ENCODE measurements at places on chromosomes 2 and 18. TPM values are rescaled to one million over a fixed set of nuclear protein-coding genes. Genes with fewer than 3 reads are reported as not detected.

GRCh38 chr18:79818036-79818435 is 20.3 kb downstream of the KCNG2 start:
- no peak for DNase-seq

- DNase-seq: no peak
Observed at GRCh38 chr2:164084066-164084465, 348.3 kb upstream of the FIGN start.

DNA sequence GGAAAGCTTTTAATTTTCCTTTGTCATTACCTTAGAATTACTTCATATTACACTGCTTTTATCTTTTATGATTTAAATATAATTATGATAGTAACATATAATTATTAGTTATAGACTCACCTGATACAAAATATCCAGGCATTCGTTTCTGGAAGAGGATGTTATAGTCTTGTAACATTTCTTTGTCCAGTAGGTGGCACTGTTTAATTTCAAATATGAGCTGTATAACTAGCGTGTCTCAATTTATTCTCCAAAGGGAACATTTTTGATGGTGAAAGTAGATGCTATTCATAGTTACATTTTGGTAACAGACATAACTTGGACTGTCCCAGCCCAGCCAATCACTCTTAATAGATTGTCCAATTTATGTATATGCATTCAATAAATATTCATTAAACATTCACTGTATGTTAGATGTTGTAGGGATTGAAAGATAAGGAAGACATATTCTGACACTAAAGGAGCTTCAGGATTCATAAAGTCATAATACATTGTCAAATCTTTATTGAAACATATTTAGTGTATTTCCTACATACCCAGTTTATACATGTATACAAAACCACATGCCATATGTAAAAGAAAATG is 19.2 kb downstream of the DAW1 start:
- DNase-seq: no peak

DNA sequence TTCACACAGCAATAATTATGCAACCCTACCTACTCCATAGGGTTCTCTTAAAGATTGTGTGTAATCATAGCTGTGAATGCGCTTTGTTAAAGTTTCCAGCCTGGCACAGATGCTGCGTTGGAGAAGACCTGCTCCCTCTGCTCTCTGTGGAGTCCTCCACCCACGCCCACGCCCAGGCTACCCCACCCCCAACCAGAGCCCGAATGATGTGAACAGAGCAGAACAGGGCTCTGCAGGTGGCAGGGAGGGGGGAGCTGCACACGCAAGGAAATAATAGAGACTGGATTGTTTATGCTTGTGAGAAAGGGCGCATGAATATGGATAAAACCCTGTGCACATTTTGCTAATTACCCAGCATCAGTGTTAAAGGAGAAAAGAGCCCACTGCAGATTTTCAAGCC is 447.5 kb downstream of the BCL11A start:
- no peak for DNase-seq

TLX2 gene
- not detected for total RNA-seq

DNA sequence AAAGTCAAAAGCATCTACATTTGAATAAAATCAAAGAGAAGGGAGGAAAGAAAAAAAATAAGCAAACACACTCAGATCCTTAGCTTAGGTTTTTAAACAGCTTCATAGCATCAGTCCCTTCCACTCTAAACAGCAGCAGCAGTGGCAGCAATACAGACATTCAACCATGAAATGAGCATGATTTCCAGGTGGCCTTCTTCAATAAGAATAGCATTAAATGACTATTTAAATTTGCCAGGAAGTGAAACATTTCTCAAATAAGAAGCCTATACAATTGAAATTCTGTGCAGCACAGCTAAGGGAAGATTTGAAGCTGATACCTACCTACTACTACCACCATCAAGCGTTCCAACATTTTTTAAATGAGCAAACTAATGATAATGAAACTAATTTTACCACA is 138.1 kb upstream of the REG3G start:
- no peak for DNase-seq

SERPINB12 gene
- total RNA-seq: 0.32 TPM

- no peak for DNase-seq
Observed at GRCh38 chr2:96881349-96882195, 11.7 kb upstream of the SEMA4C start.

- DNase-seq: no peak
Observed at GRCh38 chr2:6312367-6312766, 553.3 kb downstream of the CMPK2 start.

DNA sequence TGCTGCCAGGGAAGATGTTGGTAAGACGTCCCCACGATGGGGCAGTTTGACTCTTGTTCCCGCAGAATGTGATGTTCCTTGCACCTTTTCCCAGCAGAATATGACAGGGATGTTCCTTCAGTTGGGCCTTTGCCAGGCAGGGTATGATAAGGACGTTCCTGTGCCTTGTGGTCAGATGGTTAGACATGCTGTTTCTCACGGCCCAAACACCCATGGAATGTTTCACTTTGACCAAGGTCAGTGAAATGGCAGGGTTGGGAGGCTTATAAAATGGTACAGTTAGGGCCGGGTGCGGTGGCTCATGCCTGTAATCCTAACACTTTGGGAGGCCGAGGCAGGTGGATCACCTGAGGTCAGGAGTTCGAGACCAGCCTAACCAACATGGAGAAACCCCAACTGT is 40.3 kb upstream of the YPEL5 start:
- DNase-seq: no peak

All from ascending aorta (tissue), 2 donors.